Brain (organoid and tissue), 16 donors: ENCODE measurements at places on chromosomes 16 and 17. TPM values are rescaled to one million over a fixed set of nuclear protein-coding genes. Genes with fewer than 3 reads are reported as not detected.

- peak; percentile 60 for DNase-seq
Measured at GRCh38 chr17:8120520-8121406, 2.4 kb upstream of the ALOXE3 start.

DNA sequence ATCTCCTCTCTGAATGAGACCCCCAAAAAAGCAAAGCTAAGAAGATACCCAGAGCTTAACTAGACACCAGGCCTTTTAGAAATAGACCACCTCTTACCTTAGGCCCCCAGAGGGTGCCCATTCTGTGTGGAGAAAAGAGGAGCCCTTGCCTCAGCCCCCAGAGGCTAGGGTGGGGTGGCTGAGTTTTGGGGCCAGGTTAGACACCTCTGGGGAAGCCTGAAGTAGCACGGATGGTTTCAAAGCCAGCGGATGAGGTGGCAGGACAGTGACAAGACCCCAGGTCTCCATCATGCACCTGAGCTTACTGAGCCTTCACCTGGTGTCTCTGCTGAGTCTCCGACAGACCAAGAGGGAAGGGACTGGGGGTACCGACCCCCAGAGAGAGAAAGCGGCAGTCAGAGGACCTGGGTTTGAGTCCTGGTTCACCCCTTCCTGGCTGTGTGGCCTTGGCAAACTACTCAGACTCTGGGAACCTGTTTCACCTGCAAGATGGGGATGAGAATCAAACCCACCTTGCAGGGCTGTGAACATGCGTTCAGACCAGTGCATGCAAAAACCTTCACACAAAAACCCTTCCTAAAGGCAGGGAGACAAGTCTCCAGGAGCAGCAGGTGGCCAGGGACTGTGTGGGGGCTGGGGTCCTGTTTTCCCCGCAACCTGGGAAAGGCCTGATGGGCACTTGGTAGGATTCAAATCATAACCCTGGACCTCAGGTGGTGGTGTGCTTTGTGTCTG is 7.7 kb downstream of the SCGB1C2 start:
- DNase-seq = no peak

DNA sequence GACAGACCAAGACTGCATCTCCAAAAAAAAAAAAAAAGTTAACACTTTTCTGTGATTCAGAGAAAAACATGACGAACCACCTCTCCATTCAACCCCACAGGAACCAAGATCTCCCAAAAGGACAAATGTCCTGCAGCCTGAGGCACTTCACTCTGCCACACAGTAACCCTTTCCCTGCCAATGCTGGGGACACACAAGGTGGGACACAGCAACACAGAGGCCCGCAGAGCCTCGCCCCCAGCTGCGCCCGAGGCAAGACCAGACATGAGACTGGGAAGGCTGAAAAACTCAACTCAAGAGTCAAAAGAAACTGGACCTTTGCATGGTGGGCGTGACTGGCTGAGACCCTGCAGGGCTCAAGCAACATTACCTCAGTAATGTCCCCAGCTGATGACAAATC is 34.0 kb downstream of the FANCA start:
- no peak for DNase-seq

Gene KRTAP3-2
- polyA plus RNA-seq = not detected

DNA sequence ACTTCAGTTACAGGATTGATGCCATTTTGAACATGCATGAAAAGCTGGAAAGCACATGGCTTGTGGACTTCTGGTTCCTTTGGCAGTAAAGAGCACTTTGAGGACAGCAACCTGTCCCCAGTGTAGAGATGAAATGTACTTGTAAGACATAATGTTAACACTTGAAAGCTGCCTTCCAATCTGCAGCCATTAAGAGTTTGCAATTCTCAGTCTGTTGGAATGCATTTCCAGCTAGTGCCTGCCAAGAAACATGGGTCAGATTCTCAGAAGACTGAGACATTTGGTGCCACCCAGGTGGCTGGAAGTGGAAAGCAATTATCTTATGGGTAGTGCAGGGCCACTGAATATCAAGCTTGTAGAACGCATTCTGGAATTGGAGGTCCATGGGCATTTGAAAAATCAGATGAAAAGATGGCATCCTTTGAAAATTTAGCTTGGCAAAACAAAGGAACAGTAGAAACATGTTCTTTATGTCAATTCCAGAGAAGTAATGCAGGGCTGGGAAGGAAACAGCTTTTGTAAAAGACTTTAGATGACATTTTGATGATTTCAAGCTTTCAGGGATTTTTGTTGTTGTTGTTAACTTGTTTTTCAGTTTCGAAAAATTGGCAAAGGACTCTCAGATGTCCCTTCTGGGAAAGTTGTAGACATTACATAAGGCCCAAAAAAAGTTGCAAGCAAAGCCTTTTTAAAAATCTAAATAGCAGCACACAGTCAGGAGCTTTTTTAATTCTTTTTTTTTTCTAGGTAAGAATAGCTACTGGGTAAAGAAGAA is 147.0 kb downstream of the ABCA8 start:
- no peak for DNase-seq

Gene KRT17
- 16.0 TPM for polyA plus RNA-seq

DNA sequence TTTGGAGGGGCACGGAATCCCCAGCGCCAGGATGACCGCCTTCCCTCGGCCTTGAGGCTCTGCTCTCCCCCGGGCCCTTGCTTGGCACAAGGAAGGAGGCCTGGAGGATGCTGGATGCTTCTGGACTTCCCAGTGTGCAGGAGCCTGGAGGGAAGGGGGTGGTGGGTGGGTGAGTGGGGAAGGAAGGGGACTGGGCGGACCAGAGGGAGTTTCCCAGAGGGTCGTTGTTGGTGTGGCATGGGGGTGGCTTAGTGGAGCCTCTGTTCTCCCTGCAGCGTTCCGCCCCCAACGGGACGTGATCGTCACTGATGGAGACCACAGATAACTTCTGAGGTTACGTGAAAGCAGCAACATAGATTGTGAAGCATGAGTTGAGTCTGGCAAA is 140.0 kb downstream of the IRF8 start:
- DNase-seq = no peak

Gene RNF112
- polyA plus RNA-seq = 14.3 TPM

DNA sequence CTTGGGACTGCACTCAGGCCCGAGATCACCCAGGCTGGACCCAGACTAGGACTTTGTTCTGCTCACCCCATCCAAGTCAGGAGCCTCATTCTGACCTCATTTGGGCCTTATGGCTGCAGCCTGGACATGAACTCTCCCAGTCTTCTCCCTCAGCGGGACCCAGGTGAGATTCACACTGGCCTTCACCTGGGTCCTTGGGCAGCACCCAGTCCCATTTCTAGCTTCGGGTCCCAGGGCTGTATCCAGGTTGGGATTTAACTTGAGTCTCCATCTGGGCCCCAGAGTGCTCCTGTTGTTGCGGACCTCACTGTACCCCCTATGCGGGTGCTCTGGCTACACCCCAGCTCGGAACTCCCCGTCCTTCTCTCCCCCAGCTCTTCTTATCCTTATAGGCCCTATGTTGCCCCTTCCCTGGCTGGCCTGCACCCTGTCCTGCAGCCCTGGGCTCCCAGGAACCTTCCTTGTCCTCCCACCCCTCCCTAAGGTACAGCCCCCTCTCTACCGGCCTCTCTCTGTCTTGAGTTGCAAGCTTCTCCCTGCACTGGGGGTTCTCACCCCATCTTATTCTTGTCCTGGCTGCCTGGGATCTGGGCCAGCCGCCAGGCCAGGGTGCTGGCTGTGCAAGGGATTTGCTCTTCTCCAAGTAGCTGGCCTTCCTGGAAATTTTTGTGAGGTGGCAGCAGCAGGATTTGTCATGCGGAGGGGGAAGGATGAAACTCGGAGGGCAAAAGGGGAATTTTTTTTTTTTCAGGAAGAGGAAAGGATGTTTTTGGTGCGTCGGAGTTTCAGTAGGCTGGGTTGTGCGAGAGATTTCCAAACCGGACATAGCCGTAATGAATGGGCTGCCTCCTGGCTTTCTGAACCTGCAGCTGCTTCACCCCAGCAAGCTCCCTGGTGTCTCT is 904 bp downstream of the MAP2K3 start:
- DNase-seq = no peak

DNA sequence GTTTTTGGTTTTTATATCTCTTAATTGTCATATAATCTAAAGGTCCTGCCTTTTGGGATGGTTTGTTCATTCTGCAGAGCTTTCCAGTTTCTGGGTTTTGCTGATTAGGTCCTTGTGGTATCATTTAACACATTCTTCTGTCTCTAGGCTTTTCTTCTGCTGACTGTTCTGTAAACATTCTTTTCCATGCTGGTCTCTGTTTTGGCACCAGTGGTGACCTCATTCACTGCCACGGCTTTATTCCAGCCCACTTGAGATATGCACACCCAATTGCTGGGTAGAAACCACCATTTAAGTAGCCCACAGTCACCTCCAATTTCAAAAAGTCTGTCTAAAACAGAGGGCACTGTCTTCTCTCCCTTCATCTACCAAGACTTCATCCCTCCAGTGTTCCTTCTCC is 31.1 kb upstream of the COX10 start:
- no peak for DNase-seq
